ENCODE measurements at places on chromosomes 7 and 10.

GRCh38 chr7:45148653-45148973 lies 9.0 kb upstream of the RAMP3 start:
- DNase-seq = no peak

GRCh38 chr7:94616855-94617254 lies 39.1 kb downstream of the SGCE start:
- DNase-seq = no peak

DNA sequence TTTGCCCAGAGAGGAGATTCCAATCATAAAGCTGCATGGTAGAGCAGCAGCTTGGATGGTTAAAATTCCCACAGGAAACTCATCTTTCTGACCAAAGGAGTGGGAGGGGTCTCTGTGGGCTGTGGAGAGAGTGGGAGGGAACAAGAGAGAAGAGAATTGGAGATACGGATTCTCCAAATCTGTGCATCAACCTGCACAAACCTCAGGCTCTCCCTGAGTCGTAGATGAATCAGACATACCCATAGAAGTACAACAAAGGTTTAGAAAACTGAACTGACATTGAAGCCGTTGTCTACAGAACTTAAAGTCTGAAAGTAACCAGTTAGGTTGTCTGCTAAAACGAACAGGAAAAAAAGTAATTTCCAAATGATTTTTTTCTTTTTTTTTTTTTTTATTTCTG lies 41.9 kb downstream of the CYCS start:
- DNase-seq = no peak

- DNase-seq = no peak
Observed at GRCh38 chr7:143514487-143514886, 36.8 kb downstream of the TAS2R41 start.

GRCh38 chr7:141512597-141512996 lies 38.6 kb upstream of the AGK start:
- DNase-seq = no peak

DNA sequence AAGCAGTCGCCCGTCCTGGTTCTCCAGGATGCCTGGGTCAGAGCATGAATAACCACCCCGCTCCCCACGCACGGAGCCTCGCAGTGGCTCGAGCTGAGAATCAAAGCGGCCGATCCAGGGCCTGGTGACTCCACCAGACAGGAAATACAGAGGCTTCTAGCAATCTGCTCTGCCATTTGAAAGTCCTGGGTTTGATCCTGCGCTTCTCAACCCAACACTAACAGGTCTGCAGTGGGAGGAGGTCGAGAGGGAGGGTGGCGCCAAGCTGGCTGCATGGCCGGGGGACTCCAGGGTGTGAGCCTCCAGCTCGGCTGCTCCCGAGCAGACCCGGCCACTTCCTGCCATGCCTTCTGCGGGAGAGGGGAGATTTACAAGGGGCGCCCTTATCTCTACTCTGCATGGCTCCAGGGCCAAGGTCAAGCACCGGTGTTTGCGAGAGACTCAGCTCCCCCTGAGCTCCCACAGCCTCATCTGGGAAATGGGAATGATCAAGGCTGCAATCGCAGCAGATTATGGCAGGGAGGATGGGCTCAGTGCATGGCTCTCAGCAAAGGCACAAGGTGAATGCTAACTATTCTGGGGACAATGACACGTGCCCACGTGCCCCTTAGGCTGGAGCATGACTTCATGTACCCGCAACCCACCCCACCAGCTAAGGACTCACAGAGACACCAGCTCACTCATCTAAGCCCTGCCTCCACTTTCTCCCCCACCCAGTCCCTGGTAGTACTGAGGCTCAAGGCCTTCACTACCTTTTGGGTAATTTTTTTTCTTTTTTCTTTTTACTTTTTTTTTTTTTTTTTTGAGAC lies 73.9 kb upstream of the TNRC18 start:
- no peak for DNase-seq

- no peak for DNase-seq
Observed at GRCh38 chr7:136549756-136550155, 318.7 kb upstream of the CHRM2 start.

- DNase-seq = no peak
Observed at GRCh38 chr7:7565746-7566650, 686 bp upstream of the MIOS start.

GRCh38 chr10:97494151-97494550 lies 4.1 kb downstream of the MMS19 start:
- DNase-seq = no peak

DNA sequence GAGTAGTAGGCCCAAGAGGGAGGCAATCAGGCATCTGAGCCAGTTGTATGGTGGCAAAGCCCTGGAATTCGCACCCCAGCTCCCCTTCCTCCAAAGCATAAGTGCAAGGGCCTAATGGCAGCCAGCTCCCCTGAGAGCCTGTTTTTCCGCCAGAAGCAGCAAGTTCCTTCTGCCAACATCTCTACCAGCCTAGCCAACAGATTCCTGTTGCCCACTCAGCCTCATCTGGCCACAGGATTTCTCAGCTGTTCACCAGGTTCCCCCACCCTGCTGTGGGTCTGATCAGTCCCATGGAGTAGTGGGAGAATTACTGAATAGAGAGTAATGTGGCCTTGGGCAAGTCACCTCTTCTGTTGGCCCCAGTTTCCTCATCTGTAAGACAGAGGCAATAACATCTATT lies 186.2 kb upstream of the PDE1C start:
- no peak for DNase-seq

GRCh38 chr7:139775829-139776266 lies 1.9 kb downstream of the HIPK2 start:
- DNase-seq = peak; percentile 35

All from GM12891 (cell line).